Lung microvascular endothelial cell (primary cell): ENCODE measurements at places on chromosomes 5 and 9.

GRCh38 chr9:122897969-122898368 is 7.2 kb downstream of the RC3H2 start:
- no peak for DNase-seq

DNA sequence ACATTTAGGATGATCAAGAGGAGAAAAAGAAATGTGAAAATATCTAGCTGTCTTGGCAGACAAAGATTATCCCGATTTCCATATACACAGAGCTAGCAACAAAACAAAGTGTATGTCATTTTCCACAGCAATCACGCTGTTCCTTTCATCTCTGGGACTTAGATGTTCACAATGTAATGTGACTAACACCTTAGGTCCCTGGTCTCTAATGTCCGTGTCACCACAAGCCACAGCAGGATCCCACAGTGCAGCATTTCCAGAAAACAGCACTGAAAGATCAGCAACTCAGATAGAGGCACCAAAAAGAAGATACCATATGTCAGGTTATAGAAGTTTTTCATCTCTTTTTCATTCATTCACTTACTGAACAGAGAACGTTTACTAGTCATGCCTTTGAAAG is 118.0 kb upstream of the TNPO1 start:
- no peak for DNase-seq

- peak; percentile 23 for DNase-seq
Measured at GRCh38 chr9:35814106-35814840, 569 bp downstream of the HINT2 start.

GRCh38 chr5:10726179-10726912 is 34.7 kb downstream of the DAP start:
- peak; percentile 54 for DNase-seq

GRCh38 chr5:159061179-159061796 is 38.4 kb downstream of the EBF1 start:
- DNase-seq, result no peak

DNA sequence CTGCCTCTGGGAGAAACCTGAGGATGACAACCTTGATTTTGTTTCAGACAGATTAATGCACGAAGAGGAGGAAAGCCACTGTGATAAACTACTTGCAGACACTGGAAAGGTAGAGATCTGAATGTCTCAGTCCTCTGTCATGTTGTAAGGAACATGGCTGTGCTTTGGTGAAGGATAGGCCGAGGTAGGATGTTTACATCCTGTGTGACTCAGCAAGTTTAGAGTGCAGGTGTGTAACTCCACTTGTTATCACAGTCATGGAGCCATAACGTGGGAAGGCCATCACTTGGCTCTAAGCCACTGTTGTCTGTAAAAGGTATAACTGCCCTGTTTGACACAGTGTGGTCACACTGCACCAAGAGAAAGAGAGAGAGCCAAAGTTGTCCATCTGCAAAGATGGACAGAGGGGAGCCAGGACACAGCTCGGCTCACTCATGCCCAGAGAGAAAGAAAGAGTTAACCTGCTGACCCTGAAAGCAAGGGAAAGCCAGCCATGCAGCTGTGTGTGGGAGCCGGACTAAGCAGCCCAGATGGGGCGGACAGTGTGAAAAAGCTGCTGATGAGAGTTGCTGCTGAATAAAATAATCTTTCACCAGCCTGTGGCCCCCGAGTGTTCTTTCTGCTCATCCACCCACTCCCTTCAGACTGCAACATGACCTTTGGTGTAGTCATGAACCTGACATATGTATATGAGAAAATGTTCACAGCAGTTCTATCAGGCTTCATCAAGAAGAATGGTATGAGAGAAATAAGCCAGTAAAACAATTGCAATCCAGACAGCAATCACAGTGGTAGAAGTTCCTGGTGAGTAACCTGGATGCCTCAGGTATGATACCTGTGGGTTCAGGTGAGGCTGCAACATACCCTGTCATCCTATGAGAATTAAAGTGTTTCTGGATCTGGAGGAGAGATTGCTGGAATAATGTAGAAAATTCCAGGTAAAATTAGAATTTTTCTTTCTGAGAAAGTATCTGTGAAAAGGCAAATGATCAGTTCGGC is 115.9 kb downstream of the TARS1 start:
- DNase-seq, result no peak

DNA sequence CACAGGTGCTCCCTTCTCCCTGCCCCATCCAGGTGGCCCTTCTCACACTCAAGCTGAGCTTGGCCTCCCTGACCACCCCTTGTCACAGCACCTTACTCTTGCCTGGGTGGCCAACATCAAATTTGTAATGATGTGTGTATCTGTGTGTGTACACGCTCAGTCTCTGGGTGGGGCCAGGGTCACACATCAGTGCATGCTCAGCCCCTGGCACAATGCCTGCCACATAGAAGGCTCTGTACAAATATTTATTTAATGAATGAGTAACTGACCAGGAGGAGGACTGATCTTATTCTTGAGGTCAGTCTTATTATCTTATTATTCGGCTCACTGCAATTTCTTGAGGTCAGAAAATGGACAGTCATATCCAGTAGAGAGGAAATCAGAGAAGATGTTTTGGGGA is 41.3 kb upstream of the HAND1 start:
- DNase-seq, result no peak

DNA sequence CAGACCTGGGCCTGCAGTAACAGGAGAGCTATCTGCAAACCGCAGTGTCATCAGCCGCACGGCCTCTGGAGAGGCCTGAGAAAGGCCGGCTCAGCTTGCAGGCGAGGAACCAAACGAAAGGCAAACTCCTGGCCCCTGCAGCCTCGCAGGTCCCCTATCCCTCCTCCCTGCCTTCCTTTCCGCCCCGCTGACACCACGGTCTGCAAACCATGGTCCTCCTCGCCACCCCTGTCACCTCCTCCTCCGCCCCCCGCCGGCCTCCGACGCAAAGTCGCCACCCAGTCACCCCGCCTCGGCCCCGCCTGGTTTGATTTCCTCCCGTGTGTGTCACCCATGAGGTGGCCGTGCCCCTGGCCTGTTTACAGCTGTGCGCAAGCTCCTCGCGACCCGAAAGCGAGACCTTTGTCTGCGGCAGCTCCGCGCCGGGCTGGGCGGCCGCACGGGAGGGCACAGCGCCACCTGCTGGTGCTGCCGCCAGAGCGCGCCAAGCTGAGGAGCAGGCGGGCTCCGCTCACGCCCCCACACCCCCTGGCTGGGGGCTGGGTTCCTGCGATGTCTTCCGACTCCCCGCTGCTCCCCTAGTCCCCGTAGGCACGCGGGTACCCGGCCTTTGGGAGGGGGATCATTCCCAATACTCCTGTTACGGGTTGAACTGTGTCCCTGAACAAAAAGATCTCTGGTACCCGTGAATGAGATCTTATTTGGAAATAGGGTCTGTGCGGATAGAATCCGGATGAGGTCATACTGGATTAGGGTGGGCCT is 19.4 kb downstream of the GBGT1 start:
- peak; percentile 75 for DNase-seq

DNA sequence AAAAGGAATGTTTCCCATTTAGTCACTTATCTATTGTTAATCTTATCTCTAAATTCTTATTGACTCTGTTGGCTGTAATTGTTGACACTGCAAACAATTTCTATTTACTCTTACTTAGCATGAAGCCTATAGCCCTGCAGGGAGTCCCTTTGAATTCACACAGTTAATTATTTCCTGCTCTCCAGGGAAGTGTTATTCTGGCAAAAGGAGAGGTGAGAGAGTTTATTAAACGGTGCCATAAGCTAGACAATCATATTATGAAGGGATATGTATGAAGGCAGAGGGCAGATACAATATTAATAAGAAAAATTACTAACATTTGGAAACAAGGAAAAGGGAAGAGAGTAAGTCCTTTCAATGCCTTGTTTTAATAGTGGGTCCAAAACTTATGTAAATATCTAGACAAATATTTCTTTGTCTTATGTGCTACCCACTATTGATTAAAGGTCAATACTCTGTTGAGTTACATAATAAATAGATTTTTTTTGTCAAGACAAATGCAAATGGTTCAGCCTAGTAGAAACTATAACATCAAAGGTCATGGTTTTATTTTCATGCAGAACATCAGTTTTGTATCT is 107.1 kb downstream of the CDH18 start:
- no peak for DNase-seq

DNA sequence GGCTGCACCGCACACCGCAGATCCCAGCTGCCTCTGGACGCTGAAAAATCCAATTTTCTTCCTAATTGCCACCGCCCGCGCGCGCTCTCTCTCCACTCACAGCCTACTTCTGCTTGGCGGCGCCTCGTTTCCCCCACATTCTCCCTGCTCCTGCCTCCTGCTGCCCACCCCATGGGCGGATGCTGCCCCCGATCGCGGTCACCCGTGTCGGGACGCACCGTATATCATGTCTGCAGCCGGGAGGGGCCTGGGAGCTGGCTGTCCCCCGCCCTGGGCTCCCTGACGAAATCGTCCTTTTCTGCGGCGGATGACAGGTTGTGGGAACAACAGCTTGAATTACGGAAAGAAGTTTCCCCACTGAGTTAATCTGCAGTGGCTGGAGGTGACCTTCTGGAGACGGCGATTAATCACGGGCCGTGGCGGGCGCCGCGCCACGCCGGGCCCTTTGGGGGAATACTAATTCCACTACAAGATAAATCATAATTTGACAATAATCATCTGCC is 36.3 kb upstream of the PSD2 start:
- DNase-seq, result no peak

DNA sequence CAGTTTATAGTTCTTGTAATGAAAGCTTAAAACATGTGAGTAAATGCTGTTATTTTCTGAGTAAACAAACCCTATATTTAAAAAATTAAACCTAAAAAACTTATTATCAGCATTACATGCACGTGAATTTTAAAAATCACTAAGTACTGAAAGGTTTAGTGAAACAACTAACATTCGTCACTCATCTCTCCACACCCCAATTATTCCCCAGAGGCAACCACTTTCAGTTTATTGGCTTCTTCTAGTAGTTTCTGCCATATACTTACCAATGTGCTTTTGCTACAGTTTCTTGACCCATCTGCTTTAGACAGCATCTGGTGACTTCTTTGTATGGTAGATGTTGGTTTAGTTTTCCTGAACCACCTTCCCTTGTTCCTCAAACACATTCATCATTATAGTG is 58.1 kb downstream of the ANGPTL2 start:
- DNase-seq, result no peak

DNA sequence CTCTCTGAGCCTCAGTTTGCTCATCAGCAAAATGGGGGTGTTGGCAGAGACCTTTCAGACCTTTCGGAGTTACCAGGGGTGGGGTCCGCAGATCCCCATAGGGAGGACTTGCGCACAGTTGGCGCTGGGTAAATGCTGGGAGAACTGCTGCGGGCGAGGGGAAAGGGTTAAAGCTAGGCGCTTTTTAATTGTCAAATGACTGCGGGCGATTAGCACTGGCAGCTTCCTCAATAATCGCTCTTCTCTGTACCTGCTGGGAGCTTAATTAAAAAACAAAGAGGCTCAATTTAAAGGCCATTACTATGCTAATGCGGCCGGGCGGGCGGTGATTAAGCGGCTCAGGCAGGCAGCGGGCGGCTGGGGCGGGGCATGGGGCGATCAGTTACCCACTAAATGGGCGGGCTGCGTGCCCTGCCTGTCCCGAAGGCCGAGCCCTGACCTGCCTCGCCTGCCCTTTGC is 63.0 kb downstream of the LMX1B start:
- no peak for DNase-seq

DNA sequence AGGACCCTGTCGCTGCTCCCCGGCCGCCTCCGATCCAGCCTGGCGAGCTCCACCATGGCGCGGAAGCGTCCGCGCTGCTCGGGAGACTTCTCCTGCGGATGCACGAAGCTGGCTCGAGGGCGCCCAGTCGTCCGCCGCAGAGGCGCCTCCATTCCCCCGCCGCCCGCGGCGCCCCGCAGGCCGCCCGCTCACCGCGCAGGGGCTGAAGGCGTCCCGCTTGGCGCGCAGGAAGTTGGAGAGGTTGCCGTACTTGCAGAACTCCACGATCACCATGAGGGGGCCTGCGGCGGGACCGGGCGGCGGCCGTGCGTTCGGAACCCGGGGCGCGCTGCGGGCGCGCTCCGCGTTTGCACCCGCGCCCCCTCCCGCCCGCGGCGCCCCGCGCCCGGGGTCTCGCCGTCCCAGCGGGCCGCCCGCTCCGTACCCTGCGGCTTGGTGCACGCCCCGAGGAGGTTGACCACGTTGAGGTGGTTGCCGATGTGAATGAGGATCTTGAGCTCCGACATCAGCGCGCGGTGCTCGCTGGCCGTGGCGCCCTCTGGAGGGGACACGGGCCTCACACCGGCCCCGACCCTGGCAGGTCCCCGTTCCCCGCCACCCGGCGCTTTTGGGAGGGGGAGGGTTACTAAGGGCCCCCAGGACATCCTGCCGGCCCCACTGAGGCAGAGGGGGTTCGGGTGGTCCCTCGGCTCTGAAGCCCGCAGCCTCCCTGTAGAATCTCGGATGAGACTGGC is 27.7 kb upstream of the SCGB3A1 start:
- no peak for DNase-seq

DNA sequence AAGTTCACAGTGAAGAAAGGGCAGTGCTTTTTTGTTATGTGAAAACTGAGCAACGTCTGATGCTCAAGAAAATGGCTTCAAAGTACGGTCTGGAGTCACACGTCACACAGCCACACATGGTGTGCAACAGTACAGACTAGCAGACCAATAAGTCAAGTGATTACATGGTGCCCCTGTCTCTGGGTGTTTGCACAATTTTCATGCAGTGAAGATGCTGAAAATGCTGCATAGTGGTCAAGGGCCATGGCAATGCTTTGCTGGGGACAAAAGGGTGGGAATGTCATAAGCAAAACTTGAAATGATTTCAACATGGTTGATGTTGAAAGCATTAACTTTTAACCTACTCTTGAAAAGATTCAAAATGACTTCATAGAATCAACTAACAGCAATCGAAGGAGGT is 231.2 kb downstream of the EBF1 start:
- DNase-seq, result no peak

DNA sequence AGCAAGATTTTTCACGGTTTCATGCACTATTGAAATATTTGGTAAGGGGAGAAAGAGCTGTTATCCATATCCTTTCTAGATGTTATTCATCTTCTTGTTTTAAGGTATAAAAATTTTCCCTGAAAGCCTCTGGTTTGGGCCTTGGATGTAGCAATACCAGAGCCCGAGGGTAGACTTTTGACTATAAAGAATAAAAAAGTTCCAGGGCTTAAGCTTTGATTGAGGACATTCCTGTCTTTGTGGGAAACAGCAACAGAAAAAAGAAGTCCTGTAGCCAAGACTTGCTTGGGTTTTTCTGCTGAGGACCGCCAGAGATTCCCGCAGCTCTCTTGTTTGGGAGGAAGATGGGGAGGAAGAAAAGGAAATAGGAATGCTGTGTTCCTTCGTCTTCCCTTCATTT is 440.0 kb upstream of the WWC1 start:
- DNase-seq, result no peak

DNA sequence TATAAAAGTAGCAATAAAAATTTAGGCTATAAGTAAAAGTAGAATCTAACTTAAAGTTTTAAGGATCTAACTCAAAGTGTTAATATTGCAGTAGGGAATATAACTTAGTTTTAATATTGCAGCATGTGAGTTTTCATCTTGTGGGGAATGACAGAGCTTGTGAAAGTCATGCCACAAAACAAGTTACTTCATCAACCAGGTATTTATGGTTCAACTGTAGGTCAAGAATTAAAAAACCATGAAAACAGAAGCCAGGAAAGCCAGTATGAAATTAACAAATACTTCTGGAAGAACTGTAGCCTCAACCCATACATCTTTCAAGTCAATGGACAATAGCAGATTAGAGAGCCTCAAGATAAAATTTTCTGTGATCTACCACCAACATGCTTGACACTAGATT is 19.0 kb downstream of the HMGCS1 start:
- DNase-seq, result peak; percentile 28

- DNase-seq, result no peak
Measured at GRCh38 chr5:154288145-154288544, 97.6 kb downstream of the GALNT10 start.
